Fibroblast of skin of right quadriceps (primary cell): ENCODE measurements at places on chromosomes 5 and 9.

- DNase-seq = no peak
These were observed 21.9 kb downstream of the MAN2A1 start for GRCh38 chr5:109711673-109712072.

- no peak for DNase-seq
These were observed 6.4 kb downstream of the SPINK6 start for GRCh38 chr5:148209151-148209770.

GRCh38 chr5:135482381-135482933 is 30.3 kb upstream of the TIFAB start:
- DNase-seq = no peak

DNA sequence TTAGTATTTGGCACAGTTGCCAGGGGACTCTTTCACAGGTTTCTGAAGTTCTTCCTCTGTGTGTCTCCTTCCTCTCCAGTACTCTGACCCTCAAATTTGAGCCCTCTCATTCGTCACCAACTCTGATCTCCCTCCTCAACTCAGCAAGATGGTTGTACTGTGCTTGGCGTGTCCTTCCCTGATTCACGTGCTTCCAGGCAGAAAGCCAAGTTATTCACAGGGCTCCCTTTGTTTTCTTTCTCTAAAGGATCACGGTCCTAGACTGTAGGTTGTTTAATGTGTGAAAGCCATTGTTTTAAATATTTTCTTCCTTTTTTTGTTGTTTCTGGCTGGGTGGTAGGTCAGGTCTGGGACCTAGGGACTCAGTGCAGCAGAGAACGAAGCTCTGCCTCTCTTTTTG is 142.9 kb downstream of the DMAC1 start:
- no peak for DNase-seq

DNA sequence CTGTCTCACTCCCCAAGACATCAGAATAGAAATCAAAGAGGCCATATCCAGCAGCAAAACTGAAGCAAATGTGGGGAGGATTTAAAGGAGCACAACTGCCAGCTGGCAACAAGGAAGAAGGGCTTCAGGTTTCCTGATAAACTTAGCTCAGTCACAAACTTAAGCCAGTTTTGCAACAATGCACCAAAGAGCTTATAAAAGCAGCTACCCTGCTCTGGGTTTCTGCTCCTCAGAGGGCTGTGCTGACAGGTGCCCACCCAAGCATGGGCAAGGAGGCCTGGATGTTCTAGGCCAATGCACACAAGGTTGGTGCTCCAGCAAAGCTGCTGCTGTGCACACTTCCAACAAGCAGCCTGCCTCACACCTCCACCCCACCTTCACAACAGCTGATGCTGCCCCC is 132.9 kb downstream of the SIL1 start:
- no peak for DNase-seq

GRCh38 chr5:140073296-140073695 is 30.2 kb upstream of the NRG2 start:
- peak; percentile 12 for DNase-seq

GRCh38 chr5:107223066-107223465 is 447.7 kb downstream of the EFNA5 start:
- no peak for DNase-seq
